Mesenchymal stem cell (in vitro differentiated cells and primary cell): ENCODE measurements at places on chromosomes 3 and 15.

DNA sequence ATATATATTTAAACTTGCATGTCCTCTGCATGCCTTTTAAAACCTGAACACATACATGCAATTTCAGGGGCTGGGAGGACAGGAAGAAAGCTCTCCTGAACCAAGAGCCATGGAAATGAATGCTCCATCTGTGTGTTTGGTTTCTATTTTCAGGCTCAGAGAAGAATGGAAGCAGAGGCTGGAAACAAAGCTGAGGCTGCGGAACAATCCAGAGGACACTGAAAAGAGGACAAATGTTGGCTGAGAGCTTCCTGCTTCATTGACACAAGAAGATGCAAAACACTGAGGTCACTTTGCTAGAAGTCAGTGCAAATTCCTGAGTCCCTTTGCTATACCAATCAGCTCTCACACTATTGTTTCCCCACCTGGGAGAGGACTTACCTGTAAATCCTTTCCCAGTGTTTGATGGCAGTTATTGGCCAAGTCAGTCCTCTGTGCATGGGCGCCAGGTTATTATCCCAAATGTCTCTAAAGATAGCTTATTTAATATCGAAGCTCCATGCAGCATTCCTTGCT lies 12.7 kb downstream of the FAM240A start:
- no peak for DNase-seq

DNA sequence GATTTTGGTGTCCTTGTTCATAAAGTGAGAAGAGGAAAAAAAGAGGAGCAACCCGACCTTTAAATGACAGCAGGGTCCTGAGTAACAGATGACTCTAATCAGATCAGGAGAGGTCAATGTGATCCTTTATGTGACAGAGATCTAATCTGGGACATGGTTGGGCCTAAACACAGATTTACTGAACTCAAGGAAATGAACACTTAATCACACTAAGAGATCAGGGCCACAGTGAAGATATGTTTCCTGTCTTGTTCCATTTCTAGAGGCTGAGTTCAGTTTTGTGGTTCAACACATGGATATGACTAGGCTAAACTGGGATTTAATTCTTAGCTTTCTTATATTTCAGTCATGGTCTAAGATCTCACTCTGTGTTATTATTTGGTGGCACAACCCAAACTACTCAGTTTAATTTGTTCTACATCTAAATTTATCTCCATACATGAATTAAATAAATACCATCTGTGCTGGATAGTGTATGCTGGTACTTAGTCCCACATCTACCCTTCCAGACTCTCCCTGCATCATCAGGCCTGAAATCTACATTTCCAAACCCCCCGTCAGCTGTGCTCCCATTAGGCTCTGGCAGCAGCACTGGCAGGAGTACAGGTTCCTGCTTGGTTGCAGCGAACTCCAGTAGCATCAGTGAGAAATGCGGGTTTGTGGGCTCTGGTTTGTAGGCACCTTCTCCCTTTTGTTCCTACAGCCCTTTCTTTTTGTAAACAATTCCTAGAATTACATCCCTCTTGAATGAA lies 22.6 kb downstream of the SFMBT1 start:
- peak; percentile 34 for DNase-seq

DNA sequence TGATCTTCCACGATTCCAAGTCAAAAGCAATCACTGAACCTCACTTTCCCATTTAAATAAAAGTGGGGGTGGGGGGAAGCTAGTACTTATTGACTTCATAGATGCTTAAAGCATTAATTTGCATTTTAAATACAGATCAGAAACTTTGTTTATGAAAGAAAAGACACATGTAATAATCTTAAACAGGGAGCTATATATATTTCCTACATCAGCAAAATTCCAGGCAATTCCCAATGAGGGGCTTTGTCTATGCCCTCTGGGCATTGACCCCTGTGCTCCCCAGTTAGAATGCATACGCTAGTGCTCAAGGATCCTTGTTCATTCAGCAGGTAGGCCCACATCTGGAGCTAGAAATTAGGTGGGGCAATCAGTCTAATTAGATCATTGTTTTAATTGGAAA lies 20.0 kb downstream of the SERPINI2 start:
- DNase-seq: no peak

GRCh38 chr3:176328198-176328597 lies 869.1 kb downstream of the TBL1XR1 start:
- DNase-seq: no peak

- no peak for DNase-seq
Measured at GRCh38 chr3:113714702-113715101, 18.3 kb upstream of the USF3 start.
